ENCODE measurements at places on chromosomes 3 and 15.

DNA sequence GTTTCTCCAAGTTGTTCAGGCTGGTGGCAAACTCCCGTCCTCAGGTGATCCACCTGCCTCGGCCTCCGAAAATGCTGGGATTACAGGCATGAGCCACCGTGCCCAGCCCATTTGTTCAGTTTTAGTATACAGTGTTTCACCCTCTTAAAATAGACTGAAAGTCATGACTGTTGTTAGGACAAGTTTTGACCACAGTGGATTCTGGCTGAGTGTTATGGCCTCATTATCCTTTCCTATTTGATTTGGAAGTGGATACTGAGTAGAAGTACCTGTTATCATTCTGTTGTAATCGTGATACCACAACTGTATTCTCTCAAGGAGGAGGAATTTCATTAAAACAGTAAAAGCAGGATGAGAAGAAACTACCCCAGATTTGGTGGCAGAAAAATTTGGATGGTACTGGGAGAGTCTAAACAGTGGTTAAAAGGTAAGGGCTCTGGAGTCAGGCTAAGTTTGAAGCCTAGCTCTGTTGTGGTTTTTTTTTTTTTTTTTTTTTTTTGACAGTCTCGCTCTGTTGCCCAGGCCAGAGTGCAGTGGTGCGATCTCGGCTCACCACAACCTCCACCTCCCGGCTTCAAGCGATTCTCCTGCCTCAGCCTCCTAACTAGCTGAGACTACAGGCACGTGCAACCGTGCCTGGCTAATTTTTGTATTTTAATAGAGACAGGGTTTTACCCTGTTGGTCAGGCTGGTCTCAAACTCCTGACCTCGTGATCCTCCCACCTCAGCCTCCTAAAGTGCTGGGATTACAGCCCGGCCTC lies 2.6 kb downstream of the MAP2K1 start:
- DNase-seq = no peak

DNA sequence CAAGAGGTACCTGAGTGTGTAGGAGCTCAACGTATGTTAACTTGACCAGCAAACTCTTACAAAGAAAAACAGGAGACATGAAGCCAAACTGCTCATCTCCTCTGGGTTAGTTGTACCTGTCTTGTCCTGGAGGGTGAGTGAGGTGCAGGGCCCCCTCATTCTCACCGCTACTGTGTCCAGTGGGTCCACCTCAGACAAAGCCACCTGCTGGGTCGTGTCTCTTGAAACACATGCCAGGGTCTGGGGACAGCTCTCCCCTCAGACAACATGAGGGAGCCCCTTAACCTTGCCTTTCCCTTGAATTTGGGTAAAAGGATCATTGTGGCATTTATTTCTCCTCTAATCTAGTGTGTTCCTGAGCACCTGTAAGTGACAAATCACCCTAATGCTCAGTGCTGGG lies 185.6 kb downstream of the TLE3 start:
- no peak for DNase-seq

DNA sequence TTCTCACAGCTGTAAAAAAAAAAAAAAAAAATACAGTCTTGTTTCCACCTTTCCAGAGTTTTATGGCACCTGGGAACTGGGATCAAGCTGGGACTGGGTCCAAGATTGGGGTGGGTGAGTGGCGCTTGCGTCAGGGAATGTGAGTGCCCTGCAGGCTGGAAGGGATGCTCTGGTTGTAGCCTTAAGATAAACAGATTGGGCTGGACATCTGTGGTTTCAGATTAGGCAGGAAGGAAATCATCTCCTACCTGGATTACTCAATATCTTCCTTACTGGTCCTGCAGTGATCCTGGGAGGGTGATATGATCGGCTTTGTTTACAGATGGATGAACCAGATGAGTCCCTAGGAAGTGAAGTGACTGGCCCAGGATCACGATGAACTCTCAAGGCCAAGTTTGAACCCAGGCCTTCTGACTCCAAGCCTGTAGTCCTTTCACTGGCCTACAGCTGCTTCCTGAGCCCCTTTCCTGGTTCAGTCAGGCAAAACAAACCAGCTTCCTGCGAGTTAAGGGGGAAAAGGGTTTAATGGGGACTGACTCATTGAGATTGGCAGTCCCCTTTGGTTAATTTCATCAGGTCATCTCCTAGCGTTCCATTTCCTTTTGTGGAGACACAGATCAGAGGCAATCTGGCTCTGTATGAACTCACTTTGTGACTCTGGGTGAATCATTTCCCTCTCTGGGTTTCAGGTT lies 179.8 kb downstream of the THSD4 start:
- peak; percentile 65 for DNase-seq

DNA sequence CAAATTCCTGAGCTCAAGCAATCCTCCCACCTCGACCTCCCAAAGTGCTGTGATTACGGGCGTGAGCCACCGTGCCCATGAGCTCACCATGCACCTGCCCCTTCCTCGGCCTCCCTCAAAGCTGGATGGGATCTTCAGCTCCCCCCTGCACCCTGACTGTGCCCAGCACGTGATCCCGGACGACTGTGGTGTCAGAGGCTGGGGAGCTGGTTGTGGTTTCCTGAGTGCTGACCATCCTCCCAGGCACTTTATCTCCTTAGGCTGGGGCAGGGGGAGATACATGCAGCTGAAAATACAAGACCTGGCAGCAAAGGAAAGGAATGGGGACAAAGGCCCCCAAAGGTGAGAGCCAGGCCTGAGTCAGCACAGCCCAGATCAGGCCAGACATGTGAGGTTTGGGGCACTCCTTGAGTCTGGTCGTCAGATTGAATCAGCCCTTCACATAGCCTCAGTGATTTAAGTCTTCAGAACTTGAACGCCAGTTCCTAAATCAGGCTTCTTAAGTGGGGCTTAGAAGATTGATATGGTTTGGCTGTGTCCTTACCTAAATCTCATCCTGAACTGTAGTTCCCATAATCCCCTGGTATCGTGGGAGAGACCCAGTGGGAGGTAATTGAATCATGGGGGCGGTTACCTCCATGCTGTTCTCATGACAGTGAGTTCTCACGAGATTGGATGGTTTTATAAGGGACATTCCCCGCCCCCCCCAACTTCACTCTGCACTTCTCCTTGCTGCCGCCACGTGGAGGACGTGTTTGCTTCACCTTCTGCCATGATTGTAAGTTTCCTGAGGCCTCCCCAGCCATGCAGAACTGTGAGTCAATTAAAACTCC lies 35.8 kb downstream of the PRKCD start:
- DNase-seq = no peak

GRCh38 chr3:151384741-151385174 lies at the start of gene P2RY12:
TSS of gene P2RY12 (minus strand) at chr3:151384753. CDS start at chr3:151338845, 45,908 bp downstream.
- no peak for DNase-seq

DNA sequence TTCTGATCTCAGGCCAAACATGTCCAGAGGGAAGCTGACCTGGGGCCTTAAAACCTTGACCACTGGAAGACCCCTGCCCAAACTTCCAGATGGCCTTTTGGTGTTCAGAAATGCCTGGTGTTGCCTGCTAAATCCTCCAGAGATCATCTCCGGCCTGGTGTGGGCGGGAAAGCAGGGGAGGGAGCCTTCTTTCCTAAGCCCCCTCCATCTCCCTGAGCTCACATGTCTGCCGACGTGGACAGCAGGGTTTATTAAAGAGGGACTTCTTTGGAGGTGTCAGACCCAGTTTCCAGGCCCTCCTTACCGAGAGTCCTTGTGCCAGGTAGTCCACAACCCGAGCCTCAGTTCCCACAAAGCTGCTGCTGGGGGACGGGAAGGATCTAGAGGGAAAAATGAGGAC lies 55.9 kb upstream of the SLC6A1 start:
- DNase-seq = no peak

DNA sequence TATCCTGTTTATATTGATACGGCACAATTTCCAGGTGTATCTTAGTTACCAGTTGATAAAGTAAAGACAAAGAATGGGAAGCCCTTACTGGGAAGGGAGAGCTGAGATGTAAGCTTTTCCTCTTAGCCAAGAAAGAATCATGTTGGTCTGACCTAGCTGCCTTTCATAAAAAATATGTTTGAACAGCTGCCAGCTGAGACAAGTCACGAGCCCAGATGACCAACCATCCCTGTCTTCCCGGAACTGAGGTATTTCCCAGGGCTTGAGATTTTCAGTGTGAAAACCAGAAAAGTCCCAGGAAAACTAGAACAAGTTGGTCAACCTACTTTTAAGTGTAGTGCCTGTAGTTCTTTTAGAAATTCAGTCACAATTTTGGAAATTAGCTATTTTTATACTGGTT lies 3.6 kb upstream of the MYH15 start:
- no peak for DNase-seq

- DNase-seq = peak; percentile 51
Measured at GRCh38 chr15:97502038-97502437, 458.5 kb upstream of the ARRDC4 start.
